Mesothelial cell of epicardium (in vitro differentiated cells): ENCODE measurements at places on chromosomes 4 and X. TPM values are rescaled to one million over a fixed set of nuclear protein-coding genes. Genes with fewer than 3 reads are reported as not detected.

- no peak for DNase-seq
- H3K4me1 ChIP-seq = peaks cover 19% of the 10 kb centered on the region
- no peaks in the 10 kb centered on the region for H3K27me3 ChIP-seq
- no peak overlapping the region for H3K27ac ChIP-seq
- no peak overlapping the region for H3K4me3 ChIP-seq
Measured at GRCh38 chr4:57089549-57089948, 20.6 kb downstream of the IGFBP7 start.

DNA sequence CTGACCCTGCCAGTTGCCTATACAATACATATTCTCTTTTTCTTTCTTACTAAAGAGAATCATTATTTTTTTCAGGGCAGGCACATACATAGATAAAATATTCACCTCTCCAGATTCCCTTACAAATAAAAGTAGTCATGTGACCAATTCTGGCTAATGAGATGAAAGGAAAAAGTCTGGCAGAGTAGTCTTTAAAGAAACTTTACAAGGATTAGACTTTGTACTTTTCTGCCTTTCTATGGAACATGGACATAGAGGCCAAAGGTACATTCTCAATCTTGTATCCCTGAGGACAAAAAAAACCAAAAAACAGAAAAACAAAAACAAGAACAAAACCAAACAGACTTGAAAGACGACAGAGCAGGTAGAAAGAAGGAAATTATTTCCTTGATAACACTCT is 75.6 kb downstream of the DCK start:
- H3K4me1 ChIP-seq = no peaks in the 10 kb centered on the region
- peaks cover 8% of the 10 kb centered on the region for H3K27me3 ChIP-seq
- no peaks in the 10 kb centered on the region for H3K36me3 ChIP-seq
- H3K27ac ChIP-seq = no peak overlapping the region

DNA sequence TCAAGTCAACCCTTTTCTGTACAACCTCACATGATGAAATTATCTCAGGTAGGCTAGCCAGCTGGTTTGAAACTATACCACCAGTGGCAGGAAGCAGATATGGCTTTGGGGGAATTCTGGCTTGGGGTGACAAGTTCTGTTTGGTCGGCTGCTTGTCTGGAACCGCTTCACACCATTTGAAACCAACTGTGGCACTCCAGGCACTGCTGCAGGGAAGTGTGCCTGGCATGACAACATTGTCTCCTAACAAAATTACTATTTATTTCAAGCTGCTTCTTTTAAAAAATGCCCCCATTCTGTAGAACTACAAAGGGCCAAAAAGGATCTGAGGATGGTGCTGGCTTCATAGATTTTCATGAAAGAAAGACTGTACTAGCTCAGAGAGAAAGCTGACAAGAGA is 37.1 kb upstream of the GPM6B start:
- DNase-seq = no peak
- H3K4me1 ChIP-seq = peaks cover 5% of the 10 kb centered on the region
- no peak overlapping the region for H3K27ac ChIP-seq
- H3K27me3 ChIP-seq = no peaks in the 10 kb centered on the region
- H3K4me3 ChIP-seq = no peak overlapping the region

- no peak for DNase-seq
- H3K27me3 ChIP-seq = no peaks in the 10 kb centered on the region
- no peak overlapping the region for H3K4me3 ChIP-seq
- H3K27ac ChIP-seq = no peak overlapping the region
- H3K36me3 ChIP-seq = peaks cover 14% of the 10 kb centered on the region
- peaks cover 32% of the 10 kb centered on the region for H3K4me1 ChIP-seq
Measured at GRCh38 chr4:52904421-52904820, 42.3 kb downstream of the RASL11B start.

DNA sequence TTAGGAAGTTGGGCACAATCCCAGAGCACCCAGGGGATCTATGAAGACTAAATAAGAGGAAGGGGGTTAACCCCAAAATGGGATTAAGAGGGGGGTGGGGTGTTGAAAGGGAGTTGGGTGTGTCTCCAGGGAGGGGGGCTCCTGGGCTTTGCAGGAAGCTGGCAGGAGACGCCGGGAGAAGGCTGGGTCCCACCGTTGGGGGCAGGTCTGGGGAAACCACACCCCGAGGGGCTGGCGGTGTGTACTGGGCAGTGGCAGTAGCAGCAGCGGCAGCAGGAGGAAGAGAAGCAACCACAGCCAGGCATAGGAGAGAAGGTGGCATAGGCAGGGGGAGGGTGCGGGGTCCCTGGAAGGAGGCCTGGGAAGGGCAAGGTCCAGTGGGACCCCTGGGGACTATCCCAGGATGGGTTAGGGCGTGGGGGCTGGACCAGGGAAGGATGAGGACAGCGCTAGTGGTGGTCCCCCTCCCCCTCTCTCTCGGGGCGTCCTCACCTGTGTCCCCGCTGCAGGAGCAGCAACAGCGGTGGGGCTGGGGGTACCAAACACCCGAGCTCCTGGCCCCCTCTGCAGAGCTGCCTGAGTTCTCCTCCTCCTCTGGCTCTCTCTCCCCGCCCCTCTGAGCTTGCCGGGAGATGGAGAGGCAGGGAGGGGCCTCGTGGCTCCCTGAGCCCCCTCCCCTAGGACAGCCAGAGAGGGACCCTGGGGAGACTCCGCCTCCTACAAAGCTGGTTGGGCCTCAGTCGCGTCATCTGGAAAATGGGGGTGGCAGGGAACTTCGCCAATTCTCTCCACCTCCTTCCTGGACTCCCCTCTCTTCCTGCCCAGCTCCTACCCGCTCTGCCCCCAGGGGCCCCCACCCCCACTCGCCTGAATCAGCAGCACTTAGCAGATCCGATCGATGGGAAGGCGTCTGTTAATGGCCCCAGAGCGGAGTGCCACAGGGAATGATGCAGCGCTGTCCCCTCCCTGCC is at the start of gene KCND1:
TSS of gene KCND1 (minus strand) at position 596 of the 971 bp plus-strand sequence. CDS start 1,573 bp downstream, outside the sequence.
- peak within 1 kb of the TSS; percentile 14 for H3K27ac ChIP-seq
- H3K36me3 ChIP-seq = peaks cover 8% of the 10 kb centered on the region
- peak within 1 kb of the TSS; percentile 66 for H3K4me3 ChIP-seq
- peak; percentile 41 for DNase-seq
- H3K4me1 ChIP-seq = peaks cover 10% of the 10 kb centered on the region

- peaks cover 8% of the 10 kb centered on the region for H3K4me1 ChIP-seq
- H3K27me3 ChIP-seq = no peaks in the 10 kb centered on the region
- H3K27ac ChIP-seq = no peak overlapping the region
- no peak overlapping the region for H3K4me3 ChIP-seq
Measured at GRCh38 chr4:142516686-142517526, 329.2 kb downstream of the INPP4B start.

DNA sequence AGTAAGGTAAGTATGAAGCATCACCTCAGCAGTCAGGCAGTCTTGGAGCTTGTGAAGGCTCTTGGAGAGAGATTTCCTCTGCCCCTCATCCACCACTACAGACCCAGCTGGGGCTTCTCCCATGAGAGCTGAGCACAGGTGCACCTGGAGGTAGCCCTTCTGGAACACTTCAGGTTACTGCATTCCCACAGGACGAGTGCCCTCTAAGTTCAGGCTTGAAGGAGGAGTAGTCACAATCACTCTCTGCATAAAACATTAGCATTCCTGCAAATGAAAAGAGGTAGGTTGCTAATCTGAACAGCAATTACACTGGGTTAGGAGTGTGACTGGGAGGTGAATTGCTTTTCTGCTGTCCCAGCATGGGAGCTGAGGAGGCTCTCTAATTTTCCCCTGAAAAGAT is 308.8 kb downstream of the TEX13C start:
- H3K4me1 ChIP-seq = no peaks in the 10 kb centered on the region
- no peaks in the 10 kb centered on the region for H3K36me3 ChIP-seq
- no peaks in the 10 kb centered on the region for H3K27me3 ChIP-seq
- H3K4me3 ChIP-seq = no peak overlapping the region
- DNase-seq = no peak
- H3K27ac ChIP-seq = no peak overlapping the region

- DNase-seq = no peak
- no peaks in the 10 kb centered on the region for H3K27me3 ChIP-seq
- H3K4me3 ChIP-seq = no peak overlapping the region
- H3K27ac ChIP-seq = no peak overlapping the region
- no peaks in the 10 kb centered on the region for H3K4me1 ChIP-seq
Measured at GRCh38 chrX:107834275-107835201, 8.9 kb downstream of the MID2 start.

DNA sequence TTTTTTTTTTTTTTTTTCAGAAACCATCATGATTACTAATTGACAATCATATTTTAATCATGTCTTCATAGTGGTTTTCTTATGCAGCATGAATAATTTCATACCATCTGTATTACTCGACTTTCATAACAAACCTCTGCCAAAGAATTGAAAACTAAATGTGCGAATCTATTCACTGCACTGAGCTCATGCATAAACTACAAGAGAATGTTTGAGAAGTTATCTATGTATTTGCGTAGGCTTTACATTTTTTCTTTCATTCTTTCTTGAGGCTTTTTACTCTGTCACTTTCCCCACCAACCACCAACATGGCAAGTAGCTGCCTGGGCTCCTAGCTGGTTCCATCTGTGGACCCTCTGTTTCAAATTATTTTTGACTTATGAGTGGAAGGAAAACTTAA is 1761.0 kb downstream of the STIM2 start:
- H3K36me3 ChIP-seq = no peaks in the 10 kb centered on the region
- DNase-seq = no peak
- H3K4me1 ChIP-seq = no peaks in the 10 kb centered on the region
- no peak overlapping the region for H3K27ac ChIP-seq
- H3K4me3 ChIP-seq = no peak overlapping the region
- H3K27me3 ChIP-seq = no peaks in the 10 kb centered on the region

- no peak overlapping the region for H3K4me3 ChIP-seq
- H3K27ac ChIP-seq = no peak overlapping the region
- no peak for DNase-seq
- H3K4me1 ChIP-seq = no peaks in the 10 kb centered on the region
- no peaks in the 10 kb centered on the region for H3K27me3 ChIP-seq
Measured at GRCh38 chr4:23685471-23685870, 204.4 kb downstream of the PPARGC1A start.

GRCh38 chr4:76726176-76726575 is 171.8 kb downstream of the SOWAHB start:
- peaks cover 39% of the 10 kb centered on the region for H3K4me1 ChIP-seq
- H3K27ac ChIP-seq = peak overlapping the region; percentile 86
- no peaks in the 10 kb centered on the region for H3K27me3 ChIP-seq
- DNase-seq = no peak
- H3K36me3 ChIP-seq = peaks cover 20% of the 10 kb centered on the region

GRCh38 chrX:42664680-42665079 is 113.3 kb downstream of the PPP1R2C start:
- no peak overlapping the region for H3K4me3 ChIP-seq
- no peaks in the 10 kb centered on the region for H3K27me3 ChIP-seq
- H3K4me1 ChIP-seq = no peaks in the 10 kb centered on the region
- no peaks in the 10 kb centered on the region for H3K36me3 ChIP-seq

GRCh38 chr4:111689731-111690130 is 455.5 kb upstream of the FAM241A start:
- no peaks in the 10 kb centered on the region for H3K27me3 ChIP-seq
- no peak overlapping the region for H3K4me3 ChIP-seq
- H3K27ac ChIP-seq = peak overlapping the region; percentile 58
- DNase-seq = no peak
- H3K36me3 ChIP-seq = no peaks in the 10 kb centered on the region

GRCh38 chr4:139619644-139620043 is 46.0 kb upstream of the MGST2 start:
- no peaks in the 10 kb centered on the region for H3K36me3 ChIP-seq
- H3K4me1 ChIP-seq = peaks cover 5% of the 10 kb centered on the region
- no peak for DNase-seq

GRCh38 chr4:110854021-110854678 is 231.3 kb upstream of the PITX2 start:
- no peaks in the 10 kb centered on the region for H3K27me3 ChIP-seq
- H3K36me3 ChIP-seq = no peaks in the 10 kb centered on the region
- DNase-seq = no peak
- no peak overlapping the region for H3K4me3 ChIP-seq
- H3K27ac ChIP-seq = peak overlapping the region; percentile 14

DNA sequence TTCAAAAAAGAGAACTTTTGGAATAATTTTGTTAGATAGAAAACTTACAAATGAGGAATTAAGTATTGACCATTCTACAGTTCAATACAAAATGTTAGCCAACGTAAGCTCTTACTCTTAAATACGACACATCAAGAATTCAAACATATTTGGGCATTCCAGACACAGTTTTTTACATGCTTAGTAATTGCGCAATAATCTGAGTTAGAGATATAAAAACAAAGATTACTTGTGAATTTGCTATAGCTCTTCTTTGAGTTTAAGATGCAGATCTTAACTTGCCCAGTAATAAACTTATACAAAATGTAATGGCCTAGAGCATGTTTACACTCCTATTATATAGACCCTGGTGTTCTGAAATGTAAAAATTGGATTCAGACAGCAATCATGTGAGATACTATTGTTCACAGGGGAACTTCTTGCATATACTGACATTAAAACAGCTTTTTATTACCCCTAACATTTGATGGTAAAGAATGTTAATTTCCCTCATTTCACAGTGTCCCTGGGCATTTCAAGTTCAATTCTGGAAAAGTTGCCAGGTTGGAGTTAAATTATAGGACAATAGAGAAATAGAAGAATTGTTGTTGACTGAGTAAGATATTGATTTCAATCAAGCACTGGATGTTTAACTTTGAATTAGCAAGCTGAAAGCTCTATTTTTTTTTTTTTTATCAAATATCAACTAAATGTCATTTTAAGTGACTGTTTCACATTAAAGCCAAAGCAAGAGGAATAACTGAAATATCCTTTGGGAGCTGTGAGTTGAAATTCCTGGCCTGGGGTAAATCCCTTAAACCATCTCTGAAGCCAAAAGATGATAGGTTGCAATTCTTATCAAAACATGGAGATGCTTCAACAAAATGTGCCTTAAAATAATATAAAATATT is 910 bp downstream of the HPGDS start:
- H3K4me1 ChIP-seq = peaks cover 16% of the 10 kb centered on the region
- H3K4me3 ChIP-seq = no peak overlapping the region
- H3K27ac ChIP-seq = no peak overlapping the region
- no peak for DNase-seq
- no peaks in the 10 kb centered on the region for H3K27me3 ChIP-seq

GRCh38 chr4:56324011-56324610 is 63.2 kb downstream of the AASDH start:
- DNase-seq = no peak
- H3K4me1 ChIP-seq = peaks cover 8% of the 10 kb centered on the region
- H3K27me3 ChIP-seq = no peaks in the 10 kb centered on the region
- H3K36me3 ChIP-seq = peaks cover 17% of the 10 kb centered on the region
- no peak overlapping the region for H3K4me3 ChIP-seq

DNA sequence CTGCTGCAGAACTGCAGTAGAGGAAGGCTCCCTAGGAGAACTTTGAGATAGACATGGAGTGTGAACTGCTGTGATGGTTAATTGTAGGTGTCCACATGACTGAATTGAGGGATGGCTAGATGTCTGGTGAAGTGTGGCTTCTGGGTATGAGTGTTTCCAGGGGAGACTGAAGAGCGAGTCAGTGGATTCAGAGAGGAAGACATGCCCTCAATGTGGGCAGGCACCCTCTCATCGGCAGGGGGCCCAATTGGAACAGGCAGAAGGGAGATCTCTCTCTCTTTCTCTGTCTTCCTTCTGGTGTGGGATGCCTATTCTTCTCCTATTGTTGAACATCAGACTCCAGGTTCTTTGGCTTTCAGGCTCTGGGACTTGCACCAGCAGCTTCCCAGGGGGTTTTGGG is 304.7 kb upstream of the GATB start:
- H3K4me3 ChIP-seq = no peak overlapping the region
- H3K27ac ChIP-seq = no peak overlapping the region
- H3K36me3 ChIP-seq = no peaks in the 10 kb centered on the region
- H3K4me1 ChIP-seq = peaks cover 37% of the 10 kb centered on the region

- no peaks in the 10 kb centered on the region for H3K36me3 ChIP-seq
- peaks cover 9% of the 10 kb centered on the region for H3K27me3 ChIP-seq
- no peak overlapping the region for H3K4me3 ChIP-seq
- no peak for DNase-seq
- H3K4me1 ChIP-seq = no peaks in the 10 kb centered on the region
- H3K27ac ChIP-seq = no peak overlapping the region
Measured at GRCh38 chr4:148550788-148551187, 108.6 kb upstream of the NR3C2 start.

The ASMT gene
- 0.45 to 0.54 TPM (median 0.51 TPM) in 3 replicates for total RNA-seq

The SERPINA7 gene
- not detected in 3 replicates for total RNA-seq

The PPP2R2C gene
- total RNA-seq = 4.1 to 5.8 TPM (median 5.2 TPM) in 3 replicates

The CPE gene
- total RNA-seq = 93.8 to 105 TPM (median 94.1 TPM) in 3 replicates

The POLA1 gene
- 30.4 to 33.5 TPM (median 31.6 TPM) in 3 replicates for total RNA-seq
